ENCODE measurements at places on chromosomes 7 and 10.

DNA sequence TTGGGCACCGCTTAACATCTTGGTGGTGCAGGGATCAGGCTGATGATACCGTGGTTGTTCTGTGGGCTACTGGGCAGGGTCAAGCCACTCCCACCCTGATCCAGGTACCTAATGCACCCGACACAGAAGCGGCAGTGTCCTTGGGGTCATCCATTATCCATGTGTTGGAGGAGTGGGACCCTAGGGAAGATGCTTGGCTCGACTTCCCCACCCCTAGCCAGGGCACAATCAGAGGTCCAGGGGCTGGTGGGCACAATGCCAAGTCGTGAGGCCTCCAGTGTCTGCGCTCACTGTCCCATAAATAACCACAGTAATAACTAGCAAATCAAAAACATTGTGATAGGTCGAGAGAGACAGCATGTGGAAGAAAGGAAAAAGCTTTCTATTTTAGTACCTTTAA, 37.7 kb downstream of the HTRA1 start:
- no peak for DNase-seq

DNA sequence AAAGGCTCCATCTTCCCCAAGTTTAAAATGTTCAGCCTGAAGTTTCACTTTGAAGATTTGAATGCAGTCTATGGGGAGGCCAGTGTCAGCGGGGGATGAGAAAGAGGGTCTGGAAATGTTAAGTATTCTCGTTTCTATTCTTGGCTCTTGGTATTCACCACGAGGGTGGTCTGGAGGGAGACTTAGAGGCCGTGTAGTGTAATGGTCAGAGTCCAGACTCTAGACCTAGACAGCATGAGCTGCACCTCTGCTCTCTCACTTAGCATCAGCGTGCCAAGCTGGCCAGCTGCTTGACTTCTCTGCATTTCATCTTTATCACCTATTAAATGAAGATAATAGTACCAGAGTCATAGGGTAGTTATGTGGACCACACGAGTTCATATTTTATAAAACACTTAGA, 57.9 kb downstream of the MKX start:
- DNase-seq, result no peak

DNA sequence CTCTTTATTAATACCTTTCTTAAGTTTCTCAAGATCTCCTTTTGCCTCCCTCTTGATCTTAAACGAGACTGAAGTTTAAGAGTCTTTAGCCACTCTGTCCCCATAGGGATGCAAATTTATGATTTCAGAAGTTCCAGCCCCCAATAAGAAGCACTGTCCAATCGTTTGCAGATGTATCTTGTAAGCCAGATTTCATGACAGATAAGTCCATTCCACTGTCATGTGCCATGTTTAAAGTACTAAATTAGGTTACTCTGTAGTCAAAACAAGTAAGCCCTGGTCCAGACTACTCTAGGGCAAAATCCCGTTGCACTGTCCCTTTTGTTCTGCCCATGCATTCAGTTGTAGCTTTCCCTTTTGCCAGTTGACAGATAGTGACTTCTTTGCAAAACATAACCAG, 157.2 kb upstream of the KAT6B start:
- no peak for DNase-seq

- DNase-seq, result no peak
These were observed 72.6 kb upstream of the SEPHS1 start for GRCh38 chr10:13420532-13421307.

GRCh38 chr7:11591055-11591633, 240.9 kb downstream of the THSD7A start:
- no peak for DNase-seq

- peak; percentile 24 for DNase-seq
These were observed 2.4 kb downstream of the LRIT1 start for GRCh38 chr10:84238909-84239308.

GRCh38 chr10:115898242-115898641, 374.8 kb downstream of the GFRA1 start:
- DNase-seq, result no peak

GRCh38 chr10:124470544-124471434, 9.2 kb downstream of the LHPP start:
- peak; percentile 93 for DNase-seq

DNA sequence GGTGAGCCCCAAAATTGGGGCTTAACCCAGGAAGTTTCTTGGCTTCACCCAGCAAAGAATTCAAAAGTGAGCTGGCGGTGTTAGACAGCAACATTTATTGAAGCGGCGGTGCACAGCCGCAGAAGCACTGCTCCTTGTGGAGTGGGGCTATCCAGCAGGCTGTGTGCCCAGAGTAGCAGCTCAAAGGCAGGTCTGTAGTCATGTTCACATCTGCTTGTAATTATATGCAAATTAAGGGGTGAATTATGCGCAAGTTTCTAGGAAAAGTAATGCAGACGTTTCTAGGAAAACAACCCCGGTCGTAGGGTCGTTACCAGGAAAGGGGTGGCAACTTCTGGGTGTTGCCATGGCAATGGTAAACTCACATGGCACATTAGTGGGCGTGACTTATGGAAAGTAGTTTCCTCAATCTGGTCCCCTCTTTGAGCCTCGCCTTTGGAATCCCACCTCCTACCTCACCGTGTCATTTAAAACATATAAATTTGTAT, 13.7 kb upstream of the KBTBD2 start:
- peak; percentile 39 for DNase-seq

- peak; percentile 47 for DNase-seq
These were observed 235.9 kb downstream of the FOXP2 start for GRCh38 chr7:114650491-114650890.

DNA sequence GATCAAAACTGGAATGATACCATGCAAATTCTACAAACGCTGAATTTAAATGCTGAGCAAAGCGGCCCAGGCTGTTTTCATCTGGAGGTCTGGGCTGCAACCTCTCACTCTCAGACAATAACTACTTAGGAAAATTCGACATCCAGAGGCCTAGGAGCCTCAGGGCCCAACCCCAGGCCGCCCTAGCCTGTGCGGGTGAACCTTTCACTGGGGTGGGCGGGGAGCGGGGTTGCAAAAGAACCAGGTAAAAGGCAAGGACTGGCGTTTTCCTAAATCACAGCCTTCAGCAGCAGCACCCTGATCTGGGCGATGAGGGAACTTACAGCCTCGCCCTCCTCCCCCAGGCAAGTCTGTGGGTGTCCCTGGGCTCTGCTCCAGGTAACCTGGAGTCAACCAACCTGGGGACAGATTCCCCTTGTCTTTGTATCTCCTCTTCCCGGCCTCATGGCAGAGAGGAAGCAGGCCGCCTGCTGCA, 33.4 kb downstream of the CALML5 start:
- DNase-seq, result peak; percentile 48

- DNase-seq, result no peak
These were observed 6.5 kb upstream of the WASL start for GRCh38 chr7:123755338-123755737.

GRCh38 chr10:787933-788651, 98.6 kb upstream of the DIP2C start:
- peak; percentile 72 for DNase-seq

- DNase-seq, result peak; percentile 50
These were observed 287.5 kb upstream of the NPVF start for GRCh38 chr7:25515633-25516275.

GRCh38 chr7:17301471-17302456, 3.3 kb downstream of the AHR start:
- peak; percentile 83 for DNase-seq

- no peak for DNase-seq
These were observed 89.3 kb downstream of the MKI67 start for GRCh38 chr10:128036746-128037543.

DNA sequence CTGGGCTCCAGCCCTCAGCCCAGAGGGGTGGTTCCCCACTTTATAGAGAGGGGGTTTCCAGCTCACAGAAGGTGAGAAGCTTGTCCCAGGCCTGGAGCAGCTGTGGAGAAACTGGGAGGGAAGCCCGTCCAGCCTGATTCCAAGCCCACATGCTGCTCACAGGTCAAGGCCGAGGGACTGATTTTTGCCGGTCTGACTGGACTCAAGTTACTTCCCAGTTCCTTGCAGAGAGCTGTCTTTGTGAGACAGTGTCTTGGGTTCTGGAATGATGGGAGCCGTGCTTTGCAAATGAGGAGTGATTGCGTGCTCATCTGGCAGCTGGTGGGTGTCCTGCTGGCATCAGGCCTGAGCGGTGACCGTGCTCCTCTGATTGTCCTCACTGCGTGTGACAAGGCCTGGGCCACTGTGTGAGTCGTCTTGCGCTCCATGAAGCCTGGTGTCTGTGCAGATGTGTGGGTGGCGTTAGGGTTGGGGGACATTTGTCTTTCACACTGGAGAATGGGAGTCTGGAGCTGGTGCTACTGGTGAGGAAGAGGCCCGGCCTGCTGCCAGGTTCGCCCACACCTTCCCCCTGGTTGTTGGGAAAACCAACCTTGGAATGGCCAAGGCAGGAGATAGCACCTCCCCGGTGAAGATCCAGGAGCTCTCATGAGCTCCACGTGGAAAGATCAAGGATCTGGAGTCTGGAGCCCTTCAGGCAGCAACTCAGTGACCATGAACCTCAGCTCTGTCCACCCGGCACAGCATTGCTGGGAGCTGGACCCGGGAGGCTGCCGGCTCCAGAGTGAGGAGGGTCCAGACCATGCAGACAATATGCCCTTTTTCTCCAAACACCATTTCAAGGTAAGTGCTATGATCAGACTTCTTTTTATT, 129.6 kb downstream of the SMURF1 start:
- no peak for DNase-seq

DNA sequence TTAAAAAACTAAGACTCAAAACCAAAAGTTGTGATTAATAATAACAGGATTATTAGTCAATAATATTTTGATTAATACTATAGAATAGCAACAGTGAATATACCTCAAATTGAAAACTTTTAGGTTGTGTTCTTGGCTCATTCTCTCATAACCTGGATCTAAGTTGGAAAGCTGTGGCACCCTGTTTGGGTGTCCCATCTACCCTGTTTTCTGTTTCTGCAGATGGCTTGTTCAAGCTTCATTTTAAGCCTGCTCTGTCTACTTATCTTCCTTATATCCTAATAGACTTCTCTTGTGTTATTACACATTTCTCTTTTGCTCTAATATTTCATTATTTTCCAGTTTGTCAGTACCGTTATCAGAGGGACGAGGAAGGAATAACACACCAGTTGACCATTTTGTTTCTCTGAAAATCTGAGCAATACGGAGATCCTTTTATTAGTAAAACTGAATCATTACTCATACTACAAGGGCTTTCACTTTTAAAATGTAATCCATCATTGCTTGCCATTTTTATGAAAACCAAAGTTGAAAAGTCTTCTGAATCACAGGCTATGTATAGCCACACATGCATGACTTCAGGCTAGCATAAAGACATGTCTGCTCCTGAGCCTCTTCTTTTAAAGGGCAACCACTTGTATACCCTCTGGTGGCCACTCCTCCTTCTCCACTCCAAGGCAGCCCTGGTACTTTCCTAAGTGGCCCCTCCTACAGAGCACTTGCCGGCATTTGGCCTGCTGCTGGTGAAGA, 22.3 kb downstream of the COX15 start:
- peak; percentile 12 for DNase-seq

DNA sequence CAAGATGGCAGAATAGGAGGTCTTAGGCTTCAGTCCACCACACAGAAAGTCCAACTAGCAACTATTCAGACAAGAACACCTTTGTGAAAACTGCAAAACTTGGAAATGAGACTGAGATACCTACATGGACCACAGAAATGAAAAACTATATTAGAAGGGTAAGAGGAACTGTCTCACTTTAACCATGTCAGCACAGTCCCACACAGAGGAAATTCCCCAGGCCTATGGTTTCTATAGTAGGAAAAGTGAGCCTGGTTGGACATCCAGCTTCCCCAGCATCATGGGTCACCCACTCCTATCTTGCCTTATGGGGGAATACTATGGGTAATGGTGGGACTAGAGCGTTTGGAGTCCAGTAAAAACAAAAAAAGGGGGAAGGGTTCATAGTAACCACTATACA, 38.8 kb upstream of the CDK6 start:
- DNase-seq, result no peak

- DNase-seq, result no peak
These were observed 21.1 kb upstream of the SH2D4B start for GRCh38 chr10:80516506-80517075.

DNA sequence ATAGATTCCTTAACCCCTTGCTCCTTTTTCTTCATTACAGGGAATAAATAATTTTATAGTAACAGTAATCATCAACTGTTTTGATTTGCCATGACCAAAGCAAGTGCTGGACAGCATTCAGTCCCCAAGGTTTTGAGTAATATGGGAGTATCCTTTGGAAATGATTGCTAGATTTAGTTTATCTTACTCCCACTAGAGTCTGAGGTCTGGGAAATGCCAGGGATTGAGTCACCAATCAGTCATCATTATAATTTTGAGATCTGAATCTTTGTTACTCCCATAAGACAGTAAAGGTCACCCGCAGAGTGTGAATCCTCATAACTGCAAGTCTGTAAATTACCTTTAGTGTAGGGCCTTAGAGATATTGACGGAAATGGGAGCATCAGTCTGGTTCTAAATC, 133.7 kb upstream of the SEMA3E start:
- DNase-seq, result no peak

DNA sequence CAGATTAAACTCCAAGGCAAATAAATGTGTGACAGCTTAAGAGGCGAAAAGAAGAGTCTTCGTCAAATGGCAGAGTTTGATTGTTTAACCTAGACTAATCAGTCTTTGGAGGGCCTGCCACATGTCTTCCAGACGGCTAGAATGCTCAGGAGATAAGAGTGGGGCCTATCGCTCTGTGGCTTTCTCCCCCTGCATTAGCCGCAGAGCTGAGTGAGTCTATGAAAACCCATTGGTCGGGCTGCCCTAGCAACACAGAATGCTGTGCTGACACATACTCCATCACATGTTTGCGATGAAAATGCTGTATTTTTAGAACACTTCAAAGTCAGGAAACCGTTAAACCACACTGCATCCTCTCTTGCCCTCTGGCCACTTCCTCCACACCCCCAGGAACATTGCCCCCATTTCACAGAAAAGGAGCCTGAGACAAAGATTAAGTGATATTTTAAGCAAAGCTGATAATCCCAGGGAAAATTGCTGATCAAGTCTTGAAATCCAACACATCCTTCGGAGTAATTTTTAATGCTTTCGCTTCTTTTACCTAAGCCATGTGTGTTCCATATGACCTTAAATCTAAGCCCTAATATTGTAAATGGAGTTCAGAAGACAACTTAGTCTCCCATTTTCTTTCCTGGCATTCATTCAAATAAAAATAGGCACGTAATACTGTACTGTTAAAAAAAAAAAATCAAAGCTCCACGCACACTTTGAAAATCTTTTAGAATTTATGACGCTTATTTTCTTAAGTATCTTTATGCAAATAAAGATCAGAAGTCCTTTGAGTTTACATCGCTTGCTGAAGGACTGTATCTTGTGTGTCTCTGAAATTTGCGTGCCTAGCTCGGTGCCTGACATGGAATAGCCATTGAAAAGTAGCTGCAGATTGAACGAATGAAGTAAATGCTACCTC, 161.2 kb downstream of the CELF2 start:
- no peak for DNase-seq

All from DMS53 (cell line).